Left renal pelvis (tissue), 4 donors: ENCODE measurements at places on chromosomes 6 and 20. TPM values are rescaled to one million over a fixed set of nuclear protein-coding genes. Genes with fewer than 3 reads are reported as not detected.

DNA sequence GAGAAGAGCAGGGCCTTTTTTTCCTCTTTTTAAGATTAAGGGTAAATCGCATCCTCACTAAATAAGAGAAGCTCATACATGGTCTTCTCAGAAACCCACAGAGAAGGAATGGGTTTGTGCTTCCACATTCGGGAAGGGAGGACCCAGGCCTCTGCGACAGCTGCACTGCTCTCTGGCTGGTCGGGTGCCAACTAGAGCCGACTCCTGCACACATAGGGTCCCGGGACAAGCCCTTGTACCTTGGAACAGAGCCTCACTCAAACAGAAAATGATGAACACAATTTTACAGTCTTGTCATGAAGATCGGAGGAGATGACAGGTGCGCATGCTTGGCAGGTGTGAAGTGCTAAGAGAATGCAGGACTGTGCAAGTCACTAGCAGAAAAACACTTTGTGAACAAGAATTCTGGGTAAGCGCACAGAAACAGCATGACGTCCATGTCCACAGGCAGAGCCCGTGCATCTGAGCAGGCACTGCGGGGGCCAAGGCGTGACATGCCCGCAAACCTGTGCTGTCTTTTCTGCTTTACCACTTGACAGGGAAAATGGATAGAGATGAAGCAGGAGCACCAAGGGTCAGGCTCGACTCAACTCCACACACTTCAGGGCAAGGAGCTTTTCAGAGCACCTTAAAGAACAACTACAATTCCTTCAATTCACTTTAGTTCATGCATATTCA, 101.0 kb upstream of the MPC1 start:
- DNase-seq, result no peak

DNA sequence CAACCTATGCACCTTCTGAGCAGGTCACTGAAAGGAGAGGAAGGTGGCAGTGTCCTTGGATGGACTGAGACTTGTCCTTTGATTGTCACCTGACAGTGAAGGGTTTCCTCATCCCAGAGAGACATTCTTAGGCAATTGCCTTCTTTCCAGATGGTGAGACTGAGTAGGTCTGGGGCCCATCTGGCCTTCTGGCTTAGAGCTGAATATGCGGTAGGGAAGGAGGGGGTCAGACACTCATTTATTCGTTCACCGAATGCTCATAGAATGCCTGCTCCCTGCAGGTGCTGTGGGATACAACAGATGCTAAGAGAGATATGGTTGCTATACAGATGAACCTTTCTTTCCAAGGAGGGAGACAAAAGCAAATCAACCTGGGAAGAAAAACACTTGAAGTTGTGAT, 76.8 kb downstream of the BMP6 start:
- no peak for DNase-seq

DNA sequence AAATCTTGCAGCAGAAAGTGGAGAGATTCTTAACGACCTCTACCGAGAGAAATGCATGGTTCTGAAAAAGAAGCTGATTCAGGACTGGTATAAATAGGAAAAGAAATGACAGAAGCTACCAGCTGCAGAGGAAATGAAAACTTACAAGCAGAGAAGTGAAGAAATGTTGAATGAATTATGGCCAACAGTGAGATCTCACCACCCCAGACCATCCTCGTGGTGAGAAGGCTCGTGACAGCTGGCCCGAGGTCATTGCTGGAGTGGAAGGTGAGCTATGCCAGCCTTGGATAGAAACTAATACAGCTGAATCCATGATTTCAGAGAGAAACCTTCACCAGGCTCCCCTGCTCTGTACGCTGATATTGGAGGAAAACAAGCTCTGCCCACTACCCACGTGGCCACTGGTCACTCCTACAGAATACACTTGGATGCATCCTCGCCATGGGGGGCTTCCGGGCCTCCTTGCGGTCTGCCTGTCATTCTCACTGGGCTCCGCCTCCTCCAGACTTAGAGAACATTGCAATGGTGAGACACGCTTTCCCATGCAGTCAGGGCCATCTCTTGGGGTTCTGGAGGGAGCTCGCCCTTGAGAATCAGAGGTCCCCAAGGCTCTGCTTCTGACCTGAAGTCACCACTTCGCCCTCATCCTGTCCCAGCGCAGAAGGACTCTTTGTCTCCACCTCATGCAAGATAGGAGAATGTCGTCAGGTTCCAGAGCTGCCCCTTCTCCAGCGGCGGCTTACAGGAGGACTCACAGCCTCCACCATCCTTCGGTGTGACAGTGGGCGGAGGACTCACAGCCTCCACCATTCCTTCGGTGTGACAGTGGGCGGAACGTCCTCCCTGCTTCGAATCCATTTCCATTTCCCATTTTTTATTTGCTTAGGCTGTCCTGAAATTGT, 10.6 kb upstream of the TUBB2B start:
- no peak for DNase-seq

GRCh38 chr20:60486315-60486714, 528.1 kb downstream of the CDH26 start:
- no peak for DNase-seq

DNA sequence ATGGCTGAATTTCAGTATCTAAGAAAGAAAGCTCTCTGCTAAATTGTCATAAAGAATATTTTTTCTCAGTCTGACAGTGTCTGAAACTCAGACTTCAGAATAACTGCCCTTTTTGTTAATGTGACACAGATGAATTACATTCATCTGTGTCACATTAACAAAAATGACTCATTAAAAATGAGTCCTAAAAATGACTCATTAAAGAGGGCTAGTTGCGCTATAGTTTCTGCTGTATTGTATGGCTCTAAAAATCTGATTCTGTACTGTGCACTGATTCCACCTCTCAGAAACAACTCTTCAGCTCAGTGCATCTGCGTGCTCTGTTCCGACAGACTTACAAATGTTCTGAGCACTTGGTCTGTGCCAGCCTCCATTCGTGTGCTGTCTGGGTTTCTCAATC, 15.0 kb downstream of the RNF114 start:
- no peak for DNase-seq

DNA sequence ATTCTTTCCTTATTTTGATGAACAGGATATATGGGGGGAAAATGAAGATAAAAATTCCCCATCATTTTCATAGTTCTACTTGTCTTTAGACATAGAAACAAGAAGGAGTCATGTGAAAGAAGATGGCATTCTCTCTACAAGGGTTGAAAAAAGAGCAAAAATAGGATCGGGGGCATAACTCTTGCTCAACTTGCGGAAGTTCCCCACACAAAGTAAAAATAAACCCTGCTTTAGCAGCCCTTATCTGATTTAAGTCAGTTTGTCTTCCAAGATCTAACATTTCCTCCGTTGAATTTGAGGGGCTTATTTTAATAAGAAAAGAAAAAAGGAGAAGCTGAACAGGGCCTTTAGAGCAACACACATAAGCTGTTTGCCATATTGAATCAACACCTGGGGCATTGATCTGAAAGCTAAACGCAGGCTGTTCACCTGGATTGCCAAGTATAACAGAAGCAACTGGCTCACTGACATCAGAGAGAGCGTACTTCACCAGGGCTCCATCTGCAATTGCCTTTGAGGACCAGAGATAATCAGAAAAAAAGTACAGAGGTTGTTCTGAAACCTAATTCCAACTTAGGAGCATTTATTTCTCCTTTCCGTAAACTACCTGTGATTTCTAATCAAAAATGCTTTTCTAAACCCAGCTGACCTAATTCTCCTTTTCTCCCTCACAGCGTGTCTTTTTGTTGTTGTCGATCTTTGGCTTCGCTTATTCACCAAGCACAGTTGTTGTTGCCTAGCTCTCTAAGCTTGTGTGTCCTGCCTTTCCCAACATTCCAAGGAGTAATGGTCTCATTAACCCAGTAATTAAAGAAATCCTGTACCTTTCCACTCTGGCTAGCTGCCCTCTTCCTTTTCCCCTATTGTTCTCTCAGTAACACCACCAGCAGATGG, 568.0 kb downstream of the KIF16B start:
- DNase-seq, result no peak

- DNase-seq, result no peak
Observed at GRCh38 chr20:38833857-38834164, 28.3 kb downstream of the PPP1R16B start.

The SPEF1 gene
- 2.5 TPM for polyA plus RNA-seq

The MLN gene
- 2.4 TPM for polyA plus RNA-seq

The TBXT gene
- polyA plus RNA-seq, result not detected

The PTPRT gene
- polyA plus RNA-seq, result 1.3 TPM

The ZBTB12 gene
- 21.6 TPM for polyA plus RNA-seq
